GM23338 (cell line): ENCODE measurements at places on chromosomes 11 and 22. TPM values are rescaled to one million over a fixed set of nuclear protein-coding genes. Genes with fewer than 3 reads are reported as not detected.
A peak's percentile ranks its signal among the peaks of the same experiment; 100 is the strongest.

DNA sequence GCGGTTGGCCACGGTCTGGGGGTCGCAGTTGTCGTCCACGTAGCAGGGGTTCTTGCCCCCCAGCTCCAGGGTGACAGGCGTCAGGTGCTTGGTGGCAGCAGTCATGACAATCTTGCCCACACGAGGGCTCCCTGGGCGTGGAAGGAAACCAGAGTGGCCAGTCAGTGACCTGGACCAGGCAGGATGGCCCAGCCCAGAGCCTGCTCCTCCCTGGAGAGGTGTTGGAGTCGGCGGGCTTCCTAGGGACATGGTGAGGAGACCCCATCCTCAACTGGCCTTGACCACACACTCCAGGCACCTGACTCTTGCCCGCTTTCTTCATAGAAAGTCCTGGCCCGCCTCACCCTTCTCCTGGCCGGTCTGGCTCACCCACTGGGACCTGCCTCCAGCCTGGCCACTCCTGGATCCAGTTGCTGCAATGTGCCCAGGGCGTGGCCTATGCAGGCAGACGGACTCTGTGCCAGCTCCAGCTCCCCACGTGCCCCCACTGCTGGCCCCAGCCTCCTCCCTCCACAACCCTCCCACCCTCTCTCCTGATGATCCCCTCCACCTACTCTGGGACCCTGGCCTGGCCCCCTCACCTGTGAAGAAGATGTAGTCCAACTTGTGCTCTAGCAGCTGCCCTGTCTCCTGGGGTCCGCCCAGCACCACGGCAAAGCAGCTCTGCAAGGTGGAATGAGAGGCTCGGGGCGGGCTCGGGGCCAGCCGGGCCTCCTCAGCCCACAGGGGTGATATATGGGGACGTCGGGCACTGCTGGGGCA, 8.7 kb downstream of the ALDH3B2 start:
- H3K27me3 ChIP-seq = no peaks in the 10 kb centered on the region
- H3K27ac ChIP-seq = no peak overlapping the region
- DNase-seq = no peak
- no peak overlapping the region for H3K4me3 ChIP-seq
- no peaks in the 10 kb centered on the region for H3K4me1 ChIP-seq
- no peaks in the 10 kb centered on the region for H3K36me3 ChIP-seq

- H3K27ac ChIP-seq = no peak overlapping the region
- no peaks in the 10 kb centered on the region for H3K27me3 ChIP-seq
- H3K4me1 ChIP-seq = no peaks in the 10 kb centered on the region
- H3K4me3 ChIP-seq = no peak overlapping the region
- H3K36me3 ChIP-seq = peaks cover 9% of the 10 kb centered on the region; the same call in 1 of the 2 replicates
Observed at GRCh38 chr22:50416996-50417395, 57.8 kb downstream of the SBF1 start.

Gene RFPL3
- total RNA-seq = not detected in 2 replicates

DNA sequence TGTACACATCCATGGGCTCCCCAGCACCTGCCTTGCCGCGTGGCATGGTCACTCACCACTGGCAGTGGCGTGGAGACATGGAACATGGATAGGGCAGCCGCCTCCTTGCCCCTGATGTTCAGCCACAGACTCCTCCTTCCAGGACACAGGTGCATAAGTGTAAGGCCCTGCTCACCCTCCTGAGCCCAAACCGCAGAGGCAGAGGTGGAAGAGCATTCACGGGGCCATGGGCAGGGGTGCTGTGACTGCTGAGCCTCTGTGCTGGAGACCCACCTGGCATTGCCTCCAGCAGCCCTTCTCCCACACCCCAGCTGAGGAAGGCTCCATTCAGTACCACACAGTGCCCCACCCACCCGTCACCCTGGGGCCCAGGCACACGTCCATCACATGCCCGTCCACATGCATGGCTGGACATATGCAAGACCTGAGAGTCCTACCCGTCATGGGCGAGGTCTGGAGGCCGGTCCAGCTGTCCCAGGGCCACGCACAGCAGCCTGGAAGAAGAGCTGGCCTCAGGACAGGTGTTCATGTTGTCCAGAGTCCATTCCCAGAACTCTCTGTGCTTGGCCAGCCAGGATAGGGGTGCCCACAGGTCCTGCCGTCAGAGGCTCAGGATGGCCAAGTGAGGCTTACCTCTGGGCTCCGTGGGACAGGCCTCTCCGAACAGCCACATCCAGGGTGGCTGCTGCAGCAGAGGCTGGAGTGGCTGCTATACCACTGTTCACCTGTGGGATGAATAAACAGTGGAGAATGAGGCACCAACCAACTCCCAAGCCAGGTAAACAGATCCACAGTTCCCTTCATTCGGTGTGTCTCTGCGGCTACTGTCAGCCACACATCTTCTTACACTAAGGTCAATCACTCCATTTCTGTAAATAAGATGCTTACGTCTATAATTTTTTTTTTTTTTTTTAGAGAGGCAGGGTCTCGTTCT, 1.7 kb upstream of the TUBGCP6 start:
- peak overlapping the region; percentile 99; the same call in 1 of the 2 replicates for H3K4me3 ChIP-seq
- H3K4me1 ChIP-seq = peaks cover 12% of the 10 kb centered on the region
- H3K27ac ChIP-seq = no peak overlapping the region
- DNase-seq = peak; percentile 54
- no peaks in the 10 kb centered on the region for H3K36me3 ChIP-seq

Gene OR52I1
- not detected in 2 replicates for total RNA-seq

Gene LRP4
- total RNA-seq = 14.5 and 18.4 TPM in 2 replicates

DNA sequence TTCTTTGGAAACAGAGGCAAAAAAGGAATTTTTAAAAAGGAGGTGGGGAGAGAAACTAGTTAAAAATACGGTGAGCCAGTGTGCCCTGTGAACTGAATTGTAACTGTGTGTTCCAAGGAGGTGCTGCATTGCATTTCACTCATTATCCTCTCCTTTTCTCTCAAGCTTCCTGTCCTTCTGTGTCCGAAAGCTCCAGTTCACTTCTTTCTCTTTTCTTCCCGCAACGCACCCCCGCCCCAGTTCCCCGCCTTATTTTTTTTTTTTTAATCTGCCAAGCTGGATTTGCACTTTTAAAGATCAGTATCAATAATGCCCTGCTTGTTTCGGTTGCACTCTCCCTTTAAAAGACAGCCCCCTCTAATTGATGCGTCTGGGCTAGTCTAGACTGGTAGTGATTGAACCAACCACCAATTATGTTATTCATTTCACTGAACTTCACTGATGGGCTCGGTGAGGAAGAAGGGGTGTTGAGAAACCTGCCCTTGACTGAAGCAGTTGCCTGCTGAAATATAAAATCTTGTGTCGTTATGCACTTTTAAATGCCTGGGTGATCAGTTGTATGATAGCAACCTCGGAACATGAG, 18.5 kb downstream of the BLID start:
- peak; percentile 26 for DNase-seq
- peaks cover 40% of the 10 kb centered on the region for H3K4me1 ChIP-seq
- peaks cover 33% of the 10 kb centered on the region for H3K27me3 ChIP-seq
- no peak overlapping the region for H3K4me3 ChIP-seq
- no peak overlapping the region for H3K27ac ChIP-seq

DNA sequence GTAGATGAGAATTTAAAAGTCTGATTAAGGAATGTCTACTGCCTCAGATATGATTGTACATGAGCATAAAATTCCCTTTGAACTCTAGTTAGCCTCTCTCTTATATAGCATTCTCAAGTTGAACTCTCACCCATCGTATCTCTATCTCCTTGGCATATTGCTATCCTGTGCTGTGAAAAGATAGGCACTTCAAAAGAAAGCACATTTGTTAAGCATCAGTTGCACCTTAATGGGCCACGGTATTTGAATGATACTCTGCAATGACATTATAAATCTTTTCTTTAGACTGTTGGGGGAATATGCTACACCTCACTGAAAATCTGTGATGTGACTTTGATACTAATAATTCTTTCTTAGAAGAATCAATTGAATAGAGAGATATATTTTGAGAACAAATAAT, 570.7 kb downstream of the JRKL start:
- no peaks in the 10 kb centered on the region for H3K4me1 ChIP-seq
- DNase-seq = no peak
- H3K27me3 ChIP-seq = no peaks in the 10 kb centered on the region
- H3K4me3 ChIP-seq = no peak overlapping the region
- H3K36me3 ChIP-seq = no peaks in the 10 kb centered on the region
- no peak overlapping the region for H3K27ac ChIP-seq

GRCh38 chr11:45922425-45923082, at the start of gene LARGE2:
Gene LARGE2 (plus strand): TSS chr11:45922656. CDS start chr11:45922883, 227 bp downstream.
- H3K4me1 ChIP-seq = peaks cover 33% of the 10 kb centered on the region
- peak within 1 kb of the TSS; percentile 97 for H3K27ac ChIP-seq
- peak; percentile 88 for DNase-seq
- peaks cover 9% of the 10 kb centered on the region; the same call in 1 of the 2 replicates for H3K27me3 ChIP-seq
- H3K36me3 ChIP-seq = no peaks in the 10 kb centered on the region

DNA sequence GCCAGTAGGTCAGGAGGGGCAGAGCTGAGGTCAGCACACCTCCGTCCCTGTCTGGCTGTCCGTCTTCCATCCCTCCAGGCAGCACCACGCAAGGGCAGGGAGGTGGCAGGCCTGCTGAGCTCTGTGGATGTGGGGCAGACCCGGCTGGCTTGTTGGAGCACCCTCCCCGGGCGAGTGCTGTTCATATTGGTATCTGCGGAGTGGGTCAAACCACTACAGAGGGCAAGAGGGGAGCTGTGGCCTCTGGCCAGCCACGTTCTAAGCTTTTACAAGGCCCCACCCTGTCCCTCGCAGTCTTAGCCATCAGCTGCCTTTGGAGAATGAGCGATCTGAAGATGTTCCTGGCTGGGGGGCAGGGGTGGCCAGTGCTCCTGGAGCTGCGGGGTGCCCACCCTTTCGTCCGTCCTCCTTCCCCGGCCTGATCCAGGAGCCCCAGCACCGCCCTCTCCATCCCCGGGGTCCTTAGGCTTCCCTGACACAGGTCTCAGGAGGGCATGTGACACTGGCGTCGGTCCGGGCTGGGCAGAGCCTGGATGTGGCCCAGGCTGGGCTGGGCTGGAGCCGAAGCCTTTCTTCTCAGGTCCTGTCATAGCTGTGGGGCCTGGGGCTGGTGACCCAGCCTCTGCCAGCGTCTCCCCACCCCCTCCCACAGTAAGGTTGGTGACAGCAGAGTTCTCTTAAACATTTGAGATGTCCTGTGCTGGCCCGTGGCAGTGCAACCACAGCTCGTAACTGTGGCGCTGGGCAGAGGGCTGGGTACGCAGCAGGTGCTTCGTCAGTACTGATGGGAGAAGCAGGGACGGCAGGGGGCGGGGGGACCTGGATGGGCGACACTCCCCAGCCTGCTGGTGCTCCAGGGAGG, 31.7 kb upstream of the GRAMD4 start:
- H3K4me3 ChIP-seq = no peak overlapping the region
- DNase-seq = no peak
- no peaks in the 10 kb centered on the region for H3K36me3 ChIP-seq
- peaks cover 16% of the 10 kb centered on the region; the same call in 1 of the 2 replicates for H3K4me1 ChIP-seq
- no peaks in the 10 kb centered on the region for H3K27me3 ChIP-seq

DNA sequence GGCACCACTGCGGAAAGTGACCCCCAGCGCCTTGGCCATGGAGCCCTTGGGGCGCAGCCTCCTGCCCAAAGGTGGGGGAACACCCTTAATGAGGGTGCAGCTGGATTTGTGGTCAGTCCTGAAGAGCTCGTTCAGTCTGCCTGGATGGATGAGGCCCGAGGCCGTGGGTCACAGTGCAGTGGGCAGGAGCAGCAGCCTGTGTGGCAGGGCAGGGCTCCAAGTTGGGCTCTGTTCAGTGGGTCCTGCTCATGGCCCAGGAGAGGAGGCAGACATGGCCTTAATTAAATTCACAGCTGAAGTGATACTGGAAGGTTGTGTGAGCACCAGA, 33.3 kb downstream of the FAM83F start:
- no peaks in the 10 kb centered on the region for H3K27me3 ChIP-seq
- no peak overlapping the region for H3K27ac ChIP-seq
- H3K4me3 ChIP-seq = no peak overlapping the region
- H3K4me1 ChIP-seq = peaks cover 8% of the 10 kb centered on the region; the same call in 1 of the 2 replicates
- DNase-seq = no peak
- no peaks in the 10 kb centered on the region for H3K36me3 ChIP-seq

- peak; percentile 75 for DNase-seq
- no peak overlapping the region for H3K4me3 ChIP-seq
- no peaks in the 10 kb centered on the region for H3K36me3 ChIP-seq
Observed at GRCh38 chr22:24146194-24146616, 35.1 kb upstream of the SUSD2 start.

Gene CLP1
- 25.2 and 25.4 TPM in 2 replicates for total RNA-seq

DNA sequence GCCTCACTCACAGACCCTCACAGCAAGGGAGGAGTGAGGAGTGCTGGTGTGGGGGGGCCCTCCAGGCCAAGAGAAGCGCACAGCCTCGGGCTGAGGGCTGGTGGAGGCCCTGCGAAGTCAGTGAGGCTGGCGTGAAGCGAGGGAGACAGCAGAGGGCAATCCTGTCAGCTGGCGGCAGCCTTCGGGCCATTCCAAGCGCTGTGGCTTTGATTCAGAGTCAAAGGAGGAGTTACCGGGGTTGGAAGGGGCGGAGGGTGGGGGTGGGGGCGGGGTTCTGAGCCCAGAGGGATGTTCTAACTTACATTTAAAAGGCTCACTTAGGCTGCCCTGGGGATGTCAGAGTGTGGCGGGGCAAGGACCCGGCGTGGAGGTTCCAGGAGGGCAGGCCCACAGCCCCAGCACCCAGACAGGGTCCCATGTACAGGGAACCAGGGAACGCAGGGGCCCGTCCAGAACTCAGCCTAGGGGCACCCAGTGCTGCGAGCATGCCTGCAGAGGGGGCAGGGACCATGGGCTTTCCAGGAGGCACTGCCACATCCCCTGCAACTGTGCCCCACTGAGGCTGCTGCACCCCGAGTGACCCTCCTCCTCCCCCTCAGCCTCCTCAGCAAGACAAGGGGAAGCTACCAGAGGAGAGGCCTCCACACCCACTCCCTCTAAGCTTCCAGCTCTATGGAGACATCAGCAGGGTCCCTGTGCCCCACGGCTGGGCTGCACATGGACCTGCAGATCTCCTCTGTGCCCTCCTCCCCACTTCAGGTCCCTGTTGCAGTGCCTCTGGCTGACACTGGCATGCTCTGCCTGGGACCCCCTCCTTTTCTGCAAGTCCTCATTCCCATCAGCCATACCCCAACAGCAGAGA, 39.7 kb upstream of the TTLL12 start:
- H3K4me1 ChIP-seq = peaks cover 7% of the 10 kb centered on the region; the same call in 1 of the 2 replicates
- H3K36me3 ChIP-seq = no peaks in the 10 kb centered on the region
- H3K27me3 ChIP-seq = no peaks in the 10 kb centered on the region

Gene PLAAT2
- total RNA-seq = 0.66 TPM in 1 of 2 replicates, not detected in the other

- H3K36me3 ChIP-seq = peaks cover 11% of the 10 kb centered on the region; the same call in 1 of the 2 replicates
- H3K27me3 ChIP-seq = peaks cover 66% of the 10 kb centered on the region
- no peak overlapping the region for H3K4me3 ChIP-seq
- peaks cover 27% of the 10 kb centered on the region for H3K4me1 ChIP-seq
- no peak for DNase-seq
- no peak overlapping the region for H3K27ac ChIP-seq
Observed at GRCh38 chr11:128551058-128551457, 36.3 kb downstream of the ETS1 start.

Gene OR51B5
- total RNA-seq = not detected in 2 replicates

Gene TEX12
- 0.35 TPM in 1 of 2 replicates, not detected in the other for total RNA-seq

GRCh38 chr11:12725863-12726682, 51.9 kb downstream of the TEAD1 start:
- 0 out of 2 replicates have a peak overlapping the region, but pooled peaks have one; percentile 5 for H3K27ac ChIP-seq
- no peaks in the 10 kb centered on the region for H3K36me3 ChIP-seq
- H3K4me3 ChIP-seq = no peak overlapping the region
- no peaks in the 10 kb centered on the region for H3K27me3 ChIP-seq

- no peaks in the 10 kb centered on the region for H3K27me3 ChIP-seq
- no peaks in the 10 kb centered on the region for H3K36me3 ChIP-seq
- no peaks in the 10 kb centered on the region for H3K4me1 ChIP-seq
- no peak overlapping the region for H3K4me3 ChIP-seq
- no peak overlapping the region for H3K27ac ChIP-seq
Observed at GRCh38 chr22:37230673-37231405, 13.2 kb downstream of the RAC2 start.

GRCh38 chr11:121152764-121153163, 51.7 kb downstream of the TECTA start:
- no peak for DNase-seq
- no peaks in the 10 kb centered on the region for H3K27me3 ChIP-seq
- H3K4me3 ChIP-seq = no peak overlapping the region
- H3K36me3 ChIP-seq = no peaks in the 10 kb centered on the region
- H3K4me1 ChIP-seq = no peaks in the 10 kb centered on the region
- no peak overlapping the region for H3K27ac ChIP-seq
